H9 (cell line): ENCODE measurements at places on chromosomes 5 and 9. TPM values are rescaled to one million over a fixed set of nuclear protein-coding genes. Genes with fewer than 3 reads are reported as not detected.

- no peak for DNase-seq
Observed at GRCh38 chr5:58628626-58629025, 45.8 kb downstream of the RAB3C start.

GRCh38 chr9:33249087-33249658, 9.2 kb downstream of the SPINK4 start:
- no peak for DNase-seq

GRCh38 chr5:151664694-151665585, 21.8 kb downstream of the SPARC start:
- no peak for DNase-seq

DNA sequence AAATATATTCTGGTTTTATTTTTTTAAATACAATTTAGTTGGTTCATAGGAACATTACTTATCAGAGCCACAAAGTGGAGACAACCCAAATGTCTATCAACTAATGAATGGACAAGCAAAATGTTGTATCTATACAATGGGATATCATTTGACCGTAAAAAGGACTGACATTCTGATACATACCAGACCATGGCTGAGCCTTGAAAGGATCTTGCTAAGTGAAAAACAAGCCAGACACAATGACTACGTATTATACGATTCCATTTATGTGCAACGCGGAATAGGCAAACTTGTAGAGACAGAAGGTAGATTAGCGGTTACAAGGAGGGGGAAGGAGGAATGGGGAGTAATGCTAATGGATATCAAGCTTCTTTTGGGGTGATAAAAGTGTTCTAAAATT, 621.6 kb downstream of the BNC2 start:
- DNase-seq = no peak

- no peak for DNase-seq
Observed at GRCh38 chr9:99592834-99593574, 228.7 kb upstream of the NR4A3 start.

GRCh38 chr9:81227507-81228245, 461.7 kb downstream of the TLE1 start:
- DNase-seq = no peak

GRCh38 chr5:163306421-163306820, 131.0 kb upstream of the CCNG1 start:
- DNase-seq = no peak

DNA sequence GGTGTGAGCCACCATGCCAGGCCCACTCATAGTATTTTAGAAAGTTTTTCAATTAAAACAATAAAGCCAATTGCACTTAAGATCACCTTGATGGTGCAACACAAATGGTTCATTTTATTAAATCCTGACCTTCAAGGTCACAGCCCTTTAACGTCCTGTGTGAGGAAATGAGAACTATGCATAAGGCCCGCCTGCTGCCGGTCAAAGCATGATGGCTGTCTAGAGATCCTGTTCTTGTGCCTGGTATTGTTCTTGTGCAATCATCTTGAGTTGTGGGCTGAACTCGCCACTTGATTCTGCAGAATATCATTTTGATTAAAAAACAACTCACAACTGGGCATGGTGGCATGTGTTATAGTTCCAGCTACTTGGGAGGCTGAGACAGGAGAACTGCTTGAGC, 43.6 kb upstream of the FBXW11 start:
- DNase-seq = no peak

DNA sequence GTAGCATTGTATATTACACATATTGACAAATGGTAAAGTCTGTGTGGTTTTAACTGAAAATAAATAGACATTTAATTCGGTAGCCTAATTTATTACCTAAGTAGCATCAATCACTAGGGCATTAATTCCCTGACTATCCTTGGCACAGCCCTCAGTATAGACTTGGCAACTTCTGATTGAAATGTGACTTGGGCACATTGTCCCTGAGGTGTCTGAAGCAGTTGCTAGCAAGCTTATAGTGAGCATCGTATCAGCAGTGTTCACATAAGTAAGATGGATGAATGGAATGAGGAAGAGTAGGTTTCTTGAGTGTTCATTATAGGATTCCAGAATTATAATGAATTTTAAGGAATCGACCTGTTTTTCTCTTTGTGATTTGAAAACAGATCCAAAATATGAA, 16.1 kb downstream of the LURAP1L start:
- no peak for DNase-seq

DNA sequence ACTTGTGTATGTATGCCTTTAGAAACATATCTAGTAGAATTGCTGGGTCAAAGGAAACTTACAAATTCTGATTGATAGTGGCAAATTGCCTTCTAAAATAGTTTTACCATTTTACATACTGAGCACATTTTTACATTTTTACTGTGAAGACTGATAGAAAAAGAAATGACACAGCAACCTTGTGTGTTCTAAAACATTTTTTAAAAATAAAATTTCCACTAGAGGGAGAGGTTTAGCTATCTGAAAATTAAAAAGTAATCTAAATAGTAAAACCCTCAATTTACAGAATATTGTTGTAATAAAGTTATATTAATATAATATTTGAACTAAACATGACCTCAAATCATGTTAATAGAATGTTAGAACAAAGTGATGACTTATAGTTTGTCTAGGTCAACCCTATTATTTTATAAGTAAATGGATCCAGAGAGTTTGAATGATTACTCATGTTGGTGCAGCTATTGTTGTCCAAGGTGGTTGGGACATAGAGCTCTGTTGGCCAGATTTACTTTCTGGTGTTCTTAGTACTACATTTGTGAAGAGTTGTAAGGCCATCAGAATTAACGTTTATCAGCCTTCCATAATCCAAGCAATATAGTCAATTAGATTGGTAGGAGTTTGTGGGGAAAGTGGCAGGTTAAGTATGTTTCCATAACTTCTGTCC, 17.2 kb downstream of the CENPP start:
- no peak for DNase-seq

DNA sequence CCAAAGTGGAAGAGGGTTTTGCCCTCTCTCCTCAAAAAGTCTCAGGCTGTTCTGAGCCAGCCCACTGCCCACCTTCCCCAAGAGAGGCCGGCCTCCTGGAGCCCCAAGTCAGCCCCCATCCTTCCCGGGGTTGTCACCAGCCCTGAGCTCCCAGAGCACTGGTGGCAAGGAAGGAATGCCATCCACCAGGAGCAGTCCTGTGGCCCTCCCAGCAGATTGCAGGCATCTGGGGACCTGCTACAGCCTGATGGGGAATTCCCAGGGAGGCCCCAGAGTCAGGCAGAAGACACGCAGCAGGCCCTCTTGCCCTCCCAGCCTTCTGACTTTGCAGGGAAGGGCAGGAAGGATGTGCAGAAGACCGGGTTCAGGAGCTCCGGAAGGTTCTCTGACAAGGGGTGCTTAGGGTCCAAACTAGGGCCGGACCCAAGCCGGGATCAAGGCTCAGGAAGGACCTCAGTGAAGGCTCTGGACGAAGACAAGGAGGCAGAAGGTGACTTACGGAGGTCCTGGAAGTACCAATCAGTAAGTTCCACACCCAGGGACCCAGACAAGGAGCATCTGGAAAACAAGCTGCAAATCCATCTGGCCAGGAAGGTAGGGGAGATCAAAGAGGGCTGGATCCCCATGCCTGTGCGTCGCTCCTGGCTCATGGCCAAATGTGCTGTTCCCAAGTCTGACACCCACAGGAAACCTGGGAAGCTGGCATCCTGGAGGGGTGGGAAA, 3.7 kb downstream of the SPATA31E1 start:
- DNase-seq = no peak

DNA sequence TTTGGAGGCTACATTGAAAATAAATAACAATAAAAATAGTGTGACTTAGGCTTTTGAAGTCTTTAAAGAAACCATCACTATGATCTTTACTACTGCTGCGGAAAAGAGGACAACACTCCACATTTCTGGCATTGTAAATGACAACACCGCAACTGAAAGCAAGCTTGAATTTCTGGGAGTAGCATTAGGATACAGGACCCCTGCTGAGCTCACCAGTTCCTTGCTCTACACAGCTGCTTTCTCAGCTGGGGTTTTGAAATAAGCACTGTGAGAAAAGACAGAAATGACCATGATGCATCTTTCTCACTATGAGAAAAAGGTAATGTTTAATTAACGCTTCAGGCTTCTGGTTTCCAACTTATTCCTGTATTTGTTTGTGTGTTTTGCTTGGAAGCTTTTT, 168.0 kb downstream of the TAF11L14 start:
- peak; percentile 29 for DNase-seq

TAF11L13 gene
- total RNA-seq = not detected in 2 replicates

ANKRD34B gene
- 0.70 and 0.72 TPM in 2 replicates for total RNA-seq

HMGCR gene
- 158 and 178 TPM in 2 replicates for total RNA-seq

RPS14 gene
- total RNA-seq = 2,533 and 2,603 TPM in 2 replicates

PKD2L2 gene
- total RNA-seq = not detected in 2 replicates

GPRIN1 gene
- 10.8 and 12.1 TPM in 2 replicates for total RNA-seq

WDR38 gene
- total RNA-seq = not detected in 2 replicates

FOXD4L3 gene
- total RNA-seq = 0.26 TPM in 1 of 2 replicates, not detected in the other
